ENCODE measurements at places on chromosomes 2 and 18.

DNA sequence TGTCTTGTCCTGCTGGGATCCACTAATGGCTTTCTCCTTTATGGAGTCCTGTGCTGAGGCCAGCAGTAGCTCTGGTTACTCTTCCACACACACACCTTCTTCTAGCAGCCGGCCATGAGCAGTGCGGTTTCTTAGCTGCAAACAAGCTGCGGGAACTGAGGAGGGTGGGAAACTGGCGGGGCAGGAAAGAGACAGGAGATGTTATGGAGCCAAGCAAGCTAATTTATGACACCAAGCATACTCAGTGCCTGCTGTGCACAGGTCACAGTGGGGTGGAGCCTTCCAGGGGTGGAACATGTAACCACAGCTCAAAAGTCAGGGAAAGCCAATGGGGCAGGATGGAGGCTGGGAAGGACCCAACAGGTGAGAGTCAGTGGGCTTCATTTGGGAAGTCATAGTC is 180.8 kb downstream of the FAM210A start:
- no peak for DNase-seq

DNA sequence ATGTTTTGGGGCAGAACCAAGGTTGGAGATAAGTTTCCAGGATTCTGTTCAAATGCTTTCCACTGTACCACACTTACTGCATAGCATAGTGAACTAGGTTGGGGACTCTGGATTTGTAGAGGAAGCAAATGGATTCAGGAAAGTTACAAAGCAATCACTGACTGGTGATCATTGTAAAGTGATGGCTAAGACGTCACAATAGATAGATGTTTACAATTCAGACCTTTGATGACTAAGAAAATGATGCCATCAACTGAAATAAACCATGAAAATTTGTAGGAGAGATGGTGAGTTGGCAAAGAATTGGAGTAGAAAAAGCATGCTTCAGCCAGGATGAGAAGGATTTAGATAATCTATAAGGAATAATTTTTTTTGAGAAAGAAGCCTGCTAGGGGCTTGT is 178.0 kb downstream of the UBE2E3 start:
- no peak for DNase-seq

GRCh38 chr2:99032786-99033185 is 96.8 kb upstream of the CRACDL start:
- no peak for DNase-seq

DNA sequence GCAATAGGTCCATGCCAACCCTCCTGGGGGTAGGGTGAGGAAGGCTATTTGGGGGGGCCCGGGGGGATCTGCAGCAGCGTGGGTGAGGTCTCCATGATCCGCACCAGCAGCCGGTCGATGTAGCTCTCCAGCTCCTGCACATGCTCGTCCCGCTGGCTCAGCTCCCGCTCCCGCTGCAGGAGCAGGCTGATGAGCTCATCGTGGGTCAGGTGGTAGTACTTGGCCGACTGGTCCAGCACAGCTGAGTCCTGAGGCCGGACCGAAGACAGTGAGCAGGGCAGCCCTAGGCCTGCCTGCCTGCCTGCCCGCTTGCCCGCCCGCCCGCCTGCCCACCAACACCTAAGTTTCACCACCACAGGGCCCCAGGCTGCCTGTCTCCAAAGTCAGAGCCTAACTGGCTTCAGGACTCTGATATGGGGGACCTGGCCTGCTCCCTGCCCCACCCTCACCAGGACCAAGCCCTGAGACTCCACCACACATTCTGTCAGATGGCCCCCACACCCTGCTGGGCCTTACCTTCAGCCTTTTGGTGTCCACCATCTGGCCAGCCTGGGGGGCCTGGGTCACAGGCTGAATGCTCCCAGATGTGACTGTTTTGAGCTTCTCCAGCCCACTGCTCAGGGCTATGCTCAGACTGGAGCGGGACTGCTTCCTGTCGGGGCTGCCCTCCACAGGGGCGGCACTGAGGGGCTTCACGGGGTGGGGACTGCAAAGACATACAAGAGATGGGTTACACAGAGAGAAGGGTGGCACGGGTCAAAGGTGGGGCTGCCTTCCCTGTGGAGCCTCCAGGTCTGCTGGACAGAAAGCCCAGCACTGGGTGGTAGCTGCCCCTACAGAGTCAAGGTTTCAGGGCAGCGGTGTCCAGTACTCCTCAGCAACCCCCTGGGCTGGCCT is 4.2 kb upstream of the SFXN5 start:
- no peak for DNase-seq

GRCh38 chr2:225598897-225599296 is 199.4 kb downstream of the NYAP2 start:
- no peak for DNase-seq

GRCh38 chr18:8816220-8816619 is 110.9 kb downstream of the MTCL1 start:
- DNase-seq, result no peak

DNA sequence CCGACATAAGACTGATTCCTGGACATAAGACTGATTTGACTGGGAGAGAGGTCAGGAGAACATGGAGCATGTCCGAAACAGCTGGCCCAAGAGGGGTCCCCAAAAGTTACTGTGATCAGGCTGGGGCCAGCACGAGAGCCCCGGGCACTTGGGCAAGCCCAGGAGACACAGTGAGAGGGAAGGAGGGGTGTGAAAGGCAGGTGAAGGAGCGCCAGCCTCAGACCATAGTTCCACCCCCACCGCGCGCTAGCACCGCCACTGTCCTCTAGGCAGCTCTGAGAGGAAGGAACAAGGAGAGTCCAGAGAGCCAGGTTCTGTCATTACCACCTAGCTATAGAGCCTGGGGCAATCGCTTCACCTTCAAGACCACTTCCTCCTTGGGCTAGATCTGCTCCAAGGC is 78.2 kb upstream of the DAPL1 start:
- DNase-seq, result no peak

Measured in stimulated activated CD8-positive, alpha-beta memory T cell treated with anti-CD3 and anti-CD28 coated beads, Interleukin-7, amount 100 ng/mL, for 1 hour (primary cell).